ENCODE measurements at places on chromosomes 1 and 21. TPM values are rescaled to one million over a fixed set of nuclear protein-coding genes. Genes with fewer than 3 reads are reported as not detected.

Gene MMP23B
- 73.0 TPM for total RNA-seq

Gene PIK3C2B
- 64.8 TPM for total RNA-seq

Gene ERICH3
- not detected for total RNA-seq

Gene SLC1A7
- not detected for total RNA-seq

Gene MARK1
- total RNA-seq: under 0.01 TPM

Gene AUNIP
- total RNA-seq: 1.8 TPM

Gene LCE2A
- 0.79 TPM for total RNA-seq

Gene C1orf210
- total RNA-seq: 0.39 TPM

Gene VSIG8
- total RNA-seq: 0.39 TPM

Gene HAO2
- 0.39 TPM for total RNA-seq

Gene FLG2
- total RNA-seq: not detected

Gene LRRC38
- not detected for total RNA-seq

Gene BECN2
- total RNA-seq: not detected

Gene VANGL1
- total RNA-seq: 14.3 TPM

Gene FAM229A
- 3.9 TPM for total RNA-seq

Gene YY1AP1
- 50.0 TPM for total RNA-seq

Gene CRNN
- not detected for total RNA-seq

Gene THAP3
- 18.5 TPM for total RNA-seq

Gene ZNF326
- total RNA-seq: 12.2 TPM

Gene UBL4B
- total RNA-seq: not detected

Gene KPRP
- total RNA-seq: not detected

Gene LRRC8B
- total RNA-seq: not detected

Gene CYP4A22
- total RNA-seq: not detected

Gene CLCA4
- total RNA-seq: not detected

Gene ERI3
- 63.2 TPM for total RNA-seq

Gene PROX1
- 0.79 TPM for total RNA-seq

Gene KHDC4
- 27.1 TPM for total RNA-seq

Gene SPRR2A
- total RNA-seq: not detected

Gene RIIAD1
- not detected for total RNA-seq

Gene ESPN
- total RNA-seq: not detected

Gene CD84
- total RNA-seq: 0.39 TPM

Gene FAM72C
- under 0.01 TPM for total RNA-seq

Gene AMY1C
- total RNA-seq: not detected

Gene HCRTR1
- total RNA-seq: not detected

Gene FCGR3A
- total RNA-seq: not detected

Gene MROH9
- not detected for total RNA-seq

All from placental epithelial cell (primary cell).